ENCODE measurements at places on chromosomes 1 and 21.

DNA sequence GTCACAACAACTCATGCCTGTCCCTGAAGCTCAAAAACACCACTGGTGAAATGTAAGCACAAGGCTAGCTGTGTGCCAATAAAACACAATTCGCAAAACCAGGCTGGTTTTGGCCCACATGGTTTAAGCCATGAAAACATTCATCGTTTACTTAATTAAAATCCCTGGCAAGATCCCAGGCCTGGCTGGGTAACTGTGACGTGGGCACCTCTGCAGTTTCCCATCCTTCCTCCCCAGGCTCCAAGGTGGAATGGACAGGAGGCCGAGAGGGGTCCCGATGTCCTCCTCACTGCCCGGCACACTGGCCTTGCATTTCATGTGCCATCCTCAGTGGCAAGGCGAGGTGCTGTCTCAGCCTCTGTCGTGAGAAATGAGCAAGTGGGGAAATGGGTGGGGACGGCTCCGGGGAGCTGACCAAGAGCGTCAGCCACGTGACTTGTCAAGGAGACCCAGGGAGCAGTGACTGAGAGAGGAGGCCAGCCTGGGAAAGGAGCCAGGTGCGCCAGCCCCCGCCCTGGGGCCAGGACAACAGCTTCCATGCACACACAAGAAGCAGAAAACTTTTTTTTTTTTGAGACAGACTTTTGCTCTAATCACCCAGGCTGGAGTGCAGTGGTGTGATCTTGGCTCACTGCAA, 153.1 kb upstream of the RAB4A start:
- DNase-seq: no peak

- DNase-seq: no peak
These were observed 40.4 kb downstream of the RNF187 start for GRCh38 chr1:228527596-228527995.

DNA sequence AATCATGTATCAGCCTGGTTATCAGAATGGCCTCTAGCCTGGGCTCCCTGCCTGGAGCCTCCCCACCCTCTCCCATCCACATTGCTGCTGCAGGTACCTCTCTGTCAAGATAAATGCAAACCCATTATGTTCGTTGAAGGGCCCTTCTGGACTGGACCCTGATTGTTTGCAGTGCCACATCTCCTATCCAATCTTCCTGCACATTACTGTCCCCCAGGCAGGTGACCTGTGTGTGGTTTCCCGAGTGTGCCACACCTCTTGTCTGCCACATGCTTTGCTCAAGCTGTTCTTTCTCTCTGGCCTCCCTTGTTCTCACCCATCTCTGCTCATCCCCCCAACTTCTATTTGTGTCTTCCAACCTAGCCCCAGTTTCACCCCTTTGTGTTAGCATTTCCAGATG, 32.4 kb downstream of the IER5 start:
- DNase-seq: no peak

DNA sequence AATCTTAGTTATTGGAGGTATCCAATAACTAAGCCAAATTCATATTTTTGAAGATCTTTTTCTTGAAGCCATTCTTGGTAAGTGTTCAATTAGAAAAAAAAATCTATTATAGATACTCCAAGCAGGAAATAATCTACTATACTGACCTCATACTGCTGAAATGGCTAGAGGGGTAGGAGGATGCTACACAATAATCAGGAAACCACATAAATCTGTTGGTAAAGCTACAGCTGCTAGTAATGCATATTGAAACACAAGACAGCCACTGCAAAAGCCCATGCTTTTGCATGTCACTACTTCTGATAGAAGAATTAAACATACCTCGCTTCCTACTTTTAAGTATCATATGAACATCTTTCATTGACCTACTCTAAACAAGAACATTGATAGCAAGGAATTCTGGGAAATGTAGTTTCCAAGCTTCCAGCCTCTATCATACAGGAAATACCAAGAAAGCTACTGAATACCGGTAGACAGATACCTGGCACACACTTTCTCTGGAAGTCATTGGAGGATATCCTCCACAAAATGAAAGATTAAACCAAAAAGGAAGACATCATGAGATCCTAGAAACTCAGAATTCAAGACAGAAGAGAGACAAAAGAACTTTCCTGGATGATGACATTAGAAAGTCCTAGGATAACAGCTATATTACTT, 103.0 kb upstream of the VAV3 start:
- DNase-seq: no peak

DNA sequence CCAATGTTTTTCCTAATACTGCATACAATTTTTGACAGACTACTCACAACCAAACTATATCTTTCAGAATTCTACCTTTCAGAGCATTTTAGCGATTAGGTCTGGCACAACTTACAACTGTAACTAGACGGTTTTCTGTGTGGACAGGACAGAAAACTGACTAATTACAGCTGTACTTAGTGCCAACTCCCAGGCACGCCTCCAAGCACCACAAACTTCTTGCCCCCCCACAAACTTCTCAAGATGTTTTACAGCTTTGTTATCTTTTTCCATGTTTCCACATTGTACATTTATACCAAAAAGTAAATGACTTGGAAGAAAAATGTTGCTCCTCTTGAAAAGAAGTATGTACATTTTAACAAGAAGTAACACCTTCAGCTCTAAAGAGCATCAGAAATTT, 13.8 kb downstream of the LYST start:
- DNase-seq: no peak

DNA sequence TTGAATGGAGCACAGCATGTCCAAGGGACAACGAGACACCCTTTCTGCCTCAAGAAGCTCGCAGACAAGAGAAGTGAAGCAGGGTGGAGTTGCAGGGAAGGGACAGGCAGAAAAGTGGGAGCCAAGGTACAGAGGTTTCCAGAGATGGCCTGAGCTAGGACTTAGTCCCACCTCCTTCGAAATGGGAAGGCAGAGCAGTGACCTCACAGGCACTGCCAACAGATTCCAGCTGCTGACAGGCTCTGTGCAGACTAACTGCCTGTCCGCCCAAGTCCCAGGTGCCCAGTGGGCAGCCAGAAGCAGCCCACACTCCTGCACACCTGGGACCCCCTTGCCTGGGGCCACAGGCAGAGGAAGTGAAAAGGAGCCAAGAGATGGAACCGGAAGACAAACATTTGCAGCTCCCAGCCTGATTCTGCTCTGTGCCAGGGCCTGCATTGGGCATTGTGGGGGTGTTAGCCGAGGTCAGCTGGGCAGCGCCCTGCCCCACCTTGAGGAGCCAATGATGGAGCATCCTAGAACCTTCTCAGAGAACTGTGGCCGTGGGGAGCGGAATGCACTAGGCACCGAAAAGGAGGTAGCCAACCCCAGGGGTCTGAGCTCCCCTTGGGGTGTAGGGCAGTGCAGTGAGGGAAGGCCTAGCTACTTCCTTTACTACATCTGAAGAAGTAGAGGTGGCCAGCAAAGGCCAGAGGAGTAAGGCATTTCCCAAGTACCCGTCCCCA, 27.5 kb upstream of the RSPO1 start:
- no peak for DNase-seq

DNA sequence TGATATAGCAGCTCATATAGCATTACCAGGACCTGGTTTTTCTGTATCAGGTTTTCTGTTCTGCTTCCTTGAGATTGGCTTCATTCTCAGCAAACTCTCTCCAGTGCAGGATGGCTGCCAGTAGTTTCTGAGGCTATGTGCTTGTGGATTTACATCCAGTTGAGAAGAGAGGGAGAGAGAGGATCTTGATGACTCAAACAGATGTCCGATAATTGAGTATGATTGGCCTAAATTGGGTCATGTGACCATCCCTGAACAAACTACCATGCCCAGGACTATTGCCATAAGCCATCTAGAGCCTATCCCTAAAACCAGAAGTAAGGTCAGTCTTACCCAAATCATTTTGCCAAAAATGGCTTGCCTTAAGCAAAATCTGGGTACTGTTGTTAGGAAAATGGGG, 18.1 kb upstream of the PSMA5 start:
- no peak for DNase-seq

DNA sequence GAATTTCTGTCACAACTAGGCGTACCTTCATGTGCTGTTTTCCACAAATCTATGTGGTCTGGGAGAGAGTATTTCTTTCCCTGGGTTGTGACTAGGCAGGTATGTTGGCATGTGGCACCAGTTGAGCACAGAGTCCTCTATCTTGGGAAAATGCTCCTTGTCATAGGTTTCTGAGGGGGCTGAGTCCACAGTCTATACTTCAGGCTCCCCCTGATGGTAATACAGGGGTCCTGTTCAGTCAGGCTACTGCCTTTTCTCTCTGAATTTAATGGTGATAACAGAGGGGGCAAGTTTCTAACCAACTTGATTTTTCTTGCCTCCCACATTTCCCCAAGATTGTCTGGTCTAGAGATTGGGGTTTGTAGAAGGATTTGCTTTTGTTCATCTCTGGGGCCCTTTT, 35.8 kb downstream of the VANGL1 start:
- no peak for DNase-seq

- DNase-seq: peak; percentile 80
These were observed 149.3 kb downstream of the TGFB2 start for GRCh38 chr1:218494449-218494852.

DNA sequence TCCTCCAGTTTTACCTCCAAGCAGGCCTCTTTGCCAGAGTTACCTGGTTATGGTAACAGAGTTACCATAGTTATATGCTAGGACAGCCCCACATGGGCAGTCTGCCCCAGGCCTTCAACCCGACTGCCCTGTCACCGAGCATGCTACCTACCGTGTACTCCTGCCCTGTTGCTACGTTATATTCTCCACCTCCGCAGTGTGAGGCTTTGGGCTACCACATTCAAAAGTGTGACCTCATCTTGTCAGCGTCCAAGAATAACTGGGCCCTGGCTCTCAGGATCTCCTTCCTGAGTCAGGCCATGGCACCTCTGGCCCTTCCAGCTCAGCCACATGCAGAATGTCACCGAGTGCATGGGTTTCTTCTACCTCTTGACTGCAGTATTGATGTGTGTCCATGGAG, 8.9 kb downstream of the MAPKAPK2 start:
- DNase-seq: no peak

GRCh38 chr21:26136671-26137070, 33.9 kb downstream of the APP start:
- no peak for DNase-seq

DNA sequence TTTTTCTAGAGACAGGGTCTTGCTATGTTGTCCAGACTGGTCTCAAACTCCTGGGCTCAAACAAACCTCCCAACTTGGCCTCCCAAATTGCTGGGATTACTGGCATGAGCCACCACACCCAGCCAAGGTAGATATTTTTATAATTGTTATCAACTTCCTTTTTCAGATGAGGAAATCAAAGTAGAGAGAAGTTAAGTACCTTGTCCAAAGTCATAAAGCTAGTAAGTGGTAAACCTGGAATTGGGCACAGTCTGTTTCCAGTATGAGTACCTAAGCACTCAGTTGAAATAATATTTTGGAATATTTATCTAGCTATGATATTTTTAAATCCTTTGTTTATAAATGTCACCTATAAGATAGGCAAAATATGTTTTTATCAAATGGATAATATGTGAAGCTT, 22.3 kb upstream of the PLEKHO1 start:
- DNase-seq: no peak

- no peak for DNase-seq
These were observed 697.2 kb downstream of the USP25 start for GRCh38 chr21:16426936-16427335.

DNA sequence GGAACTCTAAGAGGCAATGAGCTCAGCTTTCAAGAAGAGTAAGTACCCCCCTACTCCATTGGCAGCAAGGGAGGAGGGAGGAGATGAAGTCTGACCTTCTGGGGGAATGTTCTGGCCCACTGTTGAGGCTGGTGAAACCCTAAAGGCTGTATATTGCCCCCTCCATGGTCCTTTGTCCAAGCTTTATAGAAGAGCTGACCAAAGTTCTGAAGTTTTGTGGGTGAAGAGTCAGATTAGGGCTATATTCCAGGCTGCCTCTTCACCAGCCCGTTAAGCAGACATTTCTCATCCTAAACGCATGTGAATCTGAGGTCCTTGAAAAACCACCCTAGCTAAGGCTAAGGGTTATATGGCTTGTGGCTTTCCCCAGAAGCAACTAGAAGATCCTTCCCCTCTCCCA, 1.4 kb downstream of the C1orf94 start:
- no peak for DNase-seq

- DNase-seq: no peak
These were observed 61.3 kb downstream of the B3GALNT2 start for GRCh38 chr1:235442788-235443429.

DNA sequence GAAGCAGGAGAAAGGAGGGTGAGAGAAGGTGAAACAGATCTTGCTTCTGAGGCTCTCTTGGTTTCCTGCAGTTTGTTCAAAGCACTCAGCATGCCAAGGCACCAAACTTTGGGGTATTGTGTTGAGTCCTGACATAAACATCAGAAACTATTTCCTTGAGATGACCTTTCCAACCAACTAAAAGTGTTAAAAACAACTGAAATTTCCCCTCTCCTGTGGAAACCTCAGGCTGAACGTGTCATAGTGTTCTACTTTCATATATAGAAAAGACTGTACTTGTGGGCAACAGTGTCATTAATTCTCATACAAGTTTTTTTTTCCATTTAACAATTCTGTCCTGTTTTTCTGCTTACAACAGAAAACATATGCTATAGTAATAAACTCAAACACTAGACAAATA, 6.3 kb upstream of the LYST start:
- no peak for DNase-seq

- no peak for DNase-seq
These were observed 117.7 kb downstream of the CTH start for GRCh38 chr1:70528590-70529333.

GRCh38 chr1:222970040-222970439, 155.2 kb downstream of the DISP1 start:
- peak; percentile 51 for DNase-seq

DNA sequence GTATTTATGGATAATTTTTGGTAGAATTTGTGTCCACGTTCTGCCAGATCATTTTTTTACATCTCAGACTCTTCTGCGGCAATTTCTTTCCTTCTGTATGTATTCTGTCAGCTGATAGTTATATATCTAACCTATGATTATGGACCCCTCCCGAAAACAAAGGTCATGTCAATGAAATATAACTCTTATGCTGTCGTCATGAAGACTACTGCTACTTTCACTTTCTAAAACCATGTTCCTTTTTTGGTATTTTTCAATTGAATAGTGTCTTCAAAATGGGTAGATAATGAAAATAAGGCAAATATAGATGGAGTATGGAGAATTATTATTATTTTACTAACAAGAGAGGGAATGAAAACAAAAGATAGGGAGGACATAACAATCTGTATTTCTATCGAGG, 3.2 kb downstream of the ANGPTL1 start:
- no peak for DNase-seq

- no peak for DNase-seq
These were observed 3.8 kb upstream of the SLC50A1 start for GRCh38 chr1:155131856-155132255.

DNA sequence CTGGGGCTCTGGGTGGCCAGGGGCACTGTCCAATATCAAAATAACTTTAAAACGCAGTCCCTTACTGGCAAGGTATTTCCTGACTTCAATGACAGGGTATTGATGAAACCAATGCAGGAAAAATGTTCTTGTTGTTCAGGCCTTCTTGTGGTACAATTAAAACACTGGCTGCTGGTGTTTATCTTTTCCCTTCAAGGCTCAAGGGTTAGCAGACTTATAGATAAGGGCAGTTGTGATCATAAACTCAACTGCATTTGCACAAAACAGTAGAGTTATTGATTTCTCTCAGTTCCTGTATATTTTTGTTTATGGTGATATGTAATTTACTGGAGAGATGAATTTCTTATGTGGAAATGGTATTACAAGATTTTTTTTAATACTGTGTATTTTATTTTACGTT, 2.7 kb upstream of the CD84 start:
- DNase-seq: no peak
